ENCODE measurements at places on chromosomes 3 and 15. TPM values are rescaled to one million over a fixed set of nuclear protein-coding genes. Genes with fewer than 3 reads are reported as not detected.

DNA sequence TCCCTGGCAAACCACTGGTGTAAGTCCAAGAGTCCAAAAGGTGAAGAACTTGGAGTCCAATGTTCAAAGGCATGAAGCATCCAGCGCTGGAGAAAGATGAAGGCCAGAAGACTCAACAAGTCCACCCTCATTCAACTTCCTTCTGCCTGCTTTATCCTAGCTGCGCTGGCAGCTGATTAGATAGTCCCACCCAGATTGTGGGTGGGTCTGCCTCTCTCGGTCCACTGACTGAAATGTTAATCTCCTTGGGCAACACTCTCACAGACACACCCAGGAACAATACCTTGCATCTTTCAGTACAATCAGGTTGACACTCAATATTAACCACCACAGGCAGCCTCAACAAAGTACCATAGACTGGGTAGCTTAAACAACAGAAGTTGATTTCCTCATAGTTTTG, 245.9 kb upstream of the IGF1R start:
- no peaks in the 10 kb centered on the region for H3K36me3 ChIP-seq
- no peaks in the 10 kb centered on the region for H3K4me1 ChIP-seq
- peaks cover 2% of the 10 kb centered on the region for H3K27me3 ChIP-seq
- H3K4me3 ChIP-seq, result no peak overlapping the region
- no peak for DNase-seq

DNA sequence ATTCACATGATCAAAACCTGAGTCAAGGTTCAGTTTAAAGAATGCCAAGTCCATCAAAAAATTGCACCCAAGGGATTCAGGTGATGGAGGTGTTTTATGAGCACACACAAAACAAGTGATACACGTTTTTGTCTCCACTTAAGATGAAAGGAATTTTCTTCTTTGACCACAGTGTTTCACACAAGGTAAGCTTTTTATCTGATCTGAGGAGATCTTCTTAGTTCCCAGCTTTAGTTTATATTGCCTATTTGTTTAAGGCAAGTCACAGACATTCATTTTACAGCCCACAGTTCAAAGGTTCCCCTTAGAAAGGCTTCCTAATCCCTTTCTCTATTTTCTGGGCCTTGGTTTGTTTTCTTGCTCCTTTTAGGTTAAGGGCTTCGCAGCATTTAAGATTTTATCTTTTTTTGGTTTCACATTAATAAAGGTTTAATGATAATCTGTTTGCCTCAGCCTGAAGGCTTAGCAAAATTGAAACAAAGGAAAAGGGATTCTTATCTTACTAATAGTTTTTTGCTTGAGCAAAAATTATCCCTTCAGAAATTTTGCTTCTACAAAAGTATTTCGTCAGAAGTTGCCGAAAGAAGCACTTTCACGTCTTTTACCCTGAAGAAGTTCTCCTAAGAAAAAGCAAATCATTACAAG, 420.5 kb upstream of the NAALADL2 start:
- no peak overlapping the region for H3K4me3 ChIP-seq
- peaks cover 21% of the 10 kb centered on the region for H3K27me3 ChIP-seq
- peaks cover 12% of the 10 kb centered on the region for H3K4me1 ChIP-seq
- no peak for DNase-seq
- H3K36me3 ChIP-seq, result no peaks in the 10 kb centered on the region

DNA sequence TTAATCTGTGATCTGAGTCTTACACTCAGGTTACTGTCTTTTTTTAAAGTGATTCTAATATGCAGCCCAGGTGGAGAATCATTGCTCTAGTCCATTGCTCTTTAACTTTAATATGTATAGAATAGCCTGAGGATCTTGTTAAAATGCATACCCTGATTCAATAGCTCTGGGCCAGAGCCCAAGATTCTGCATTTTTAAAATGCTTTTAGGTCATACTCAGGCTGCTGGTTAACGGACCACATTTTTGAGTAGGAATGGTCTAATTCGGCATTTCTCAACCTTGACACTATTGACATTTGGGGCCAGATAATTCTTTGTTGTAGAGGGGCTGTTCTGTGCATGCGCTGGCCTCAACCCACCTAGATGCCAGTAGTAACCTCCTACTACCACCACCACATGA, 20.9 kb upstream of the FSTL1 start:
- H3K36me3 ChIP-seq, result no peaks in the 10 kb centered on the region
- peaks cover 15% of the 10 kb centered on the region for H3K27me3 ChIP-seq
- no peak overlapping the region for H3K27ac ChIP-seq
- no peak overlapping the region for H3K4me3 ChIP-seq
- DNase-seq, result no peak

DNA sequence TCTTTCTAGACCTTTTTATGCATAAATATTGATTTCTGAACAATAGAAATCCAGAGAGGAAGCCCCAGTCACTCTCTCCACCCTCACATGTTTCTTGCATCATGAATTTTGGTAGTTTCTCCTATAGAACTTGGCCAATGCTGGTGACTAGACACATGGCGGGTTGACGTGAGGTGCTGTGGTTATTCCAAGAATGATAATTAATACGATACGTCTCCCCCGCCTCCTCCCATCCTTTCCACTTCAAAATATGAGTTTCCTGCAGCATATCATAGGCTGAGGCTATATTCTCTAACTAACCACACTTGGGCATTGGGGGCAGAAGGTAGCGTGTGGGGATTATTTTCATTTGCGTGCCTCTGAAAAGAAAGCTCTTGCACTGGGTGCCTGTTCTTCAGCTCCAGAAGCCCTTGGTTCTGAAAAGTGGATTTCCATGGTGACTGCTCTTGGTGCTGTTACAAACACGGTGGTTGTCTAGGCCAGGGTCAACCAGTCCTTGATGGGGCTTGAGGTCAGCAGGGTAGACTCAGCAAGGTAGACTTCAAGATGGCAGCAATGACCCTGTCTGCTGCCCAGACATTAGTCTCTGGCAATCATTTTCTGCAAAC, 5.3 kb downstream of the TNFSF10 start:
- peak overlapping the region; percentile 56 for H3K4me3 ChIP-seq
- no peaks in the 10 kb centered on the region for H3K27me3 ChIP-seq
- peaks cover 86% of the 10 kb centered on the region for H3K4me1 ChIP-seq
- peaks cover 62% of the 10 kb centered on the region for H3K36me3 ChIP-seq
- DNase-seq, result peak; percentile 88
- H3K27ac ChIP-seq, result peak overlapping the region; percentile 93

- no peak for DNase-seq
- H3K27ac ChIP-seq, result no peak overlapping the region
- peaks cover 7% of the 10 kb centered on the region for H3K27me3 ChIP-seq
- H3K4me1 ChIP-seq, result no peaks in the 10 kb centered on the region
- H3K36me3 ChIP-seq, result no peaks in the 10 kb centered on the region
Observed at GRCh38 chr15:94503293-94503692, 271.9 kb downstream of the MCTP2 start.

- no peak overlapping the region for H3K27ac ChIP-seq
- H3K27me3 ChIP-seq, result no peaks in the 10 kb centered on the region
- DNase-seq, result no peak
- H3K36me3 ChIP-seq, result no peaks in the 10 kb centered on the region
- H3K4me3 ChIP-seq, result no peak overlapping the region
- no peaks in the 10 kb centered on the region for H3K4me1 ChIP-seq
Observed at GRCh38 chr15:76200083-76200465, 111.2 kb downstream of the ETFA start.

DNA sequence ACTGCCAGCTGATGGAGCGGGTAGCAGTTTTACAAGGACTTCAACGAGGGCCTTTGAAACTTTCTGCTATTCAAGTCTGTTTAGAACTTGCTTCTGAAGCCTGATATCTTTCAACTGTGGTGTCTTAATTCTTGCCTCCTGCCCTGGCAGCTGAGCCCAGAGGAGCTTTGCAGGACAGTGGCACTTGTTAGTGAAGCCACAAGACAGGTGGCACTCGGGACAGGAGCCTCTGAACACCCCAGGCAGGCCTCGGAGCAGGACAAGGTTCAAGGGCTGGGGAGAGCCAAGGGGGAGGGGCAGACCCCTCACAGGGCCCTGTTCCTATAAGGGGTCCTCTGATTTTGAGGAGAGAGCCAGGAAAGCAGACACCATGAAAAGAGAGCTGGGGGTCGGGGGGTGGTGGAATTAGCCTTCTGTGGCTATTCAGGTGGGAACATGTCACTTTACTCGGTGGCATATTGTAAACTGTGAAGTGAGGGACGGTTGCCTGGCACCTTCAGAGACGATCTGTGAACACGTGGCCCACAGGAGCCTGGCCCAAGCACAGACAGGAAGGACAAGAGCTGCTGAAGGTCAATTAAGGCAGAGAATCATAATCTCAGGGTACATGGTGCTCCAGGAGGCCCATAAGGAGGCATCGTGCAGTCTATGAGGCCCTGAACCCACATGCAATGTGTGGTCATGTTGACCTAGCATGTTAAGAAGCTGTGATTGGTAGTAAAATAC, 30.1 kb upstream of the KY start:
- no peak overlapping the region for H3K27ac ChIP-seq
- H3K36me3 ChIP-seq, result no peaks in the 10 kb centered on the region
- H3K4me3 ChIP-seq, result no peak overlapping the region
- no peaks in the 10 kb centered on the region for H3K4me1 ChIP-seq

- DNase-seq, result no peak
- peaks cover 2% of the 10 kb centered on the region for H3K27me3 ChIP-seq
- no peaks in the 10 kb centered on the region for H3K36me3 ChIP-seq
Observed at GRCh38 chr3:155352900-155353490, 59.5 kb upstream of the STRIT1 start.

The GP9 gene
- not detected for total RNA-seq

The MAGI1 gene
- total RNA-seq, result 0.51 TPM

The DTWD1 gene
- 21.9 TPM for total RNA-seq

The CFAP91 gene
- not detected for total RNA-seq

The HCN4 gene
- total RNA-seq, result not detected

The SSR3 gene
- 175 TPM for total RNA-seq

The TIGIT gene
- total RNA-seq, result 72.8 TPM

All from activated CD8-positive, alpha-beta T cell treated with anti-CD3 and anti-CD28 coated beads for 36 hours (primary cell).